ENCODE measurements at places on chromosomes 11 and 22. TPM values are rescaled to one million over a fixed set of nuclear protein-coding genes. Genes with fewer than 3 reads are reported as not detected.

DNA sequence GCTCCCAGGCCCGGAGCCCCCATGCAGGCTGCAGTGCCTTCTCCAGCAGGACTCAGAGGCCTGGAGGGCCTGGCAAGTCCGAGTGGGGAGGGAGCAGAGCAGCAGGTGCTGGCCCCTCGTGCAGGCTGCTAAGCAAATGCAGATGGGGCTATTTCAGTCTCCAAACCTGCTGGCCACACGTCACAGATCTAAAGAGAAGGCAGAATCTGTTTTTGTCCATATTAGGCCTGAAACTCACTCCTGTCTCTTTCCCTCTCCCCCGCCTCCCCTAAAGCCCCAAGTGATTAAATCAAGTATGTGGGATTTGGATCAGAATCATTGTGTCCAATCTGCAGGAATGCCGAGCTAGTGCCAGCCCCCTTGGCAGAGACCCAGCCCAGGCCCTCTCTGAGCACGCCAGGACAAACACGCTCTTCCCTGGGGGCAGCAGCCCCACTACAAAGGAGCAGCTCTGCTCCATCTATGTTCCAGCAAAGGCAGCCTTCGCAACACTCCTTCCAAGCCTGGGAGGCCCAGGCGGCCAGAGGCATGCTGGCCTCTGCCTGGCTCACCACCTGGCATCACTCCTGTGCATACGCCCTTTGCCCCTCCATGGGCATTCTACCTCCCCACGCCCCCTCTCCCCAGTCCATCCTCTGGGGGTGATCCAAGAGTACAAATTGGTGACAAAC lies 26.5 kb downstream of the RPL27A start:
- DNase-seq, result peak; percentile 92

DNA sequence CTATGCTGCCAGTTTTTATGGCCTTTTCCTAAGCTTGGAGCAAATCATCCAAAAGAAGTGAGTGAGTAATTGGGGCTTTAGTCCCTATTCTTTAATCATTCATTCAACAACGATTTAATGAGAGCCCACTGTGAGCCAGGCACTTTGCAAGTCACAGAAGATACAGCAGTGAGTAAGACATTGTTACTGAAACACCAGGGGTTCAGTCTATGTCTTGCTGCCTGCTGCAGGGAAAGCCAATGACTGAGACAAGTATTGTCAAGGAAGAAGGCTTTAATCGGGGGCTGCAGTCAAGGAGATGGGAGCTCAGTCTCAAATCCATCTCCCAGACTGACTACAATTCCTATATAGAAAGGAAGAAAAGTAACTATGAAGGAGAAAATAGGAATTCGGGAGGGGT lies 228.3 kb downstream of the FAM181B start:
- DNase-seq, result no peak

DNA sequence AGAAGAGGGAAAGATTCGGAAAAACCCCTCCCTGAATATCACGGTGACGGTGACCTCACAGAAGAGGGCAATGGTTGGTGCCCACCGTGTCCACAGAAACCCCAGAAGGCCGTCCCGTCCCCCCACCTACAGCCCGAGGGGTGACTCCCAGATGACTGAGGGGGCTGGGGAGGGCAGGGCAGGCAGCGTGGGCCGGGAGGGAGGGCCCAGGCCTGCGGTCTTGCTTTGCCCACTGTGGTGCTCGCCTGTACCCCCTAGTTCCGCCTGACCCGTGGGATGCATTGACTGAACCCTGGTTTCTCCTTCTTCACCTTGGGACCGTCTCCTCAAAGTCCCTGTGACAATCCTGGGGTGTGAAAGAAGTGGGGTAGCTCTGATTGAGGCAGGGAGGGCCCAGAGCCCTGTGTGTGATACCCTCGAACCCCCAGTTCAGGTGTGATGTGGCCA lies 526.7 kb downstream of the BRD1 start:
- DNase-seq, result peak; percentile 57

DNA sequence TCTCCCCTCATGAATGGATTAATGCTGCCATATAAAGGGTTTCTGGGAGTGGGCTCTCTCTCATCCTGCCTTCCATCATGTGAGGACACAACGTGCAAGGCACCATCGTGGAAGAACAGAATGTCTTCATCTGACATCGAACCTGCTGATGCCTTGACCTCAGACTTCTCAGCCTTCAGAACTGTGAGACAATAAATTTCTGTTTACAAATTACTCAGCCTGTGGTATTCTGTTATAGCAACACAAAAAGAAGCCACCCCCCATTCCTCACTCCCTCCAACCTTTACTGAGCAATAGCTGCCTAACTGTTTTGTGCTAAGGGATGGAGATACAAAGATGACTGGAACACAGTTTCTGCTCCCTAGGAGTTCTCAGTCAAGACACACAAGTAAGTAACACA lies 106.1 kb upstream of the PLET1 start:
- DNase-seq, result no peak

GRCh38 chr11:119489087-119489486 lies 66.1 kb upstream of the THY1 start:
- DNase-seq, result peak; percentile 66

DNA sequence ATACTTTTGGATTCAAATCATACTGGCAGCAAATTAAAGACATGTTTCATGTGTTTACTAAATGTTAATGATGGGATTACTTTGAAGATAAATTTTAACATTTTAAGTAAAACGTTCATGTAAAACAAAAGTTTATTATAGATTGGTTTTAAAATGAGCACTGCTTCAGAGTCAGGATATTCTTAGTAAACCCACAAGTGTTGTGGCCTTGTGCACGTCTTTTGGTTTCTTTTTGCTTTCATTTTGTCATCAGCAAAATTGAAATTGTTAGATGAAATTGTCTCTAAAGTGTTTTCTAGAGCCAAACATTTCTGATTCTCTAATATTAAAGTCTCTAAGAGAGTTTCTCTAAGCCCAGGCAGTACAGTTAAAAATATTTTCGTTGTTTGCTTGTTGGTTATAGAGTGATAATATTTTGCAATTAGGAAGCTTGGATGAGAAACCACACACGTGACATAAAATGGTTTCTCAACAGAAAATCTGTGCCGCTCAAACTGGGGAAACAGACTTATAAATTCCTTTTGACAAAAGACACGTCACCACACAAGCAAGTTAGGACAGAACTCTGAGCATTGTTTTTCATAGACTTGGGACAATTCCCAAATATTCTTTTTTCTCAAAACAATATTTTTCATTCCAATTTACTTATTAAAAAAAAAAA lies 164.4 kb downstream of the TEAD1 start:
- DNase-seq, result no peak

DNA sequence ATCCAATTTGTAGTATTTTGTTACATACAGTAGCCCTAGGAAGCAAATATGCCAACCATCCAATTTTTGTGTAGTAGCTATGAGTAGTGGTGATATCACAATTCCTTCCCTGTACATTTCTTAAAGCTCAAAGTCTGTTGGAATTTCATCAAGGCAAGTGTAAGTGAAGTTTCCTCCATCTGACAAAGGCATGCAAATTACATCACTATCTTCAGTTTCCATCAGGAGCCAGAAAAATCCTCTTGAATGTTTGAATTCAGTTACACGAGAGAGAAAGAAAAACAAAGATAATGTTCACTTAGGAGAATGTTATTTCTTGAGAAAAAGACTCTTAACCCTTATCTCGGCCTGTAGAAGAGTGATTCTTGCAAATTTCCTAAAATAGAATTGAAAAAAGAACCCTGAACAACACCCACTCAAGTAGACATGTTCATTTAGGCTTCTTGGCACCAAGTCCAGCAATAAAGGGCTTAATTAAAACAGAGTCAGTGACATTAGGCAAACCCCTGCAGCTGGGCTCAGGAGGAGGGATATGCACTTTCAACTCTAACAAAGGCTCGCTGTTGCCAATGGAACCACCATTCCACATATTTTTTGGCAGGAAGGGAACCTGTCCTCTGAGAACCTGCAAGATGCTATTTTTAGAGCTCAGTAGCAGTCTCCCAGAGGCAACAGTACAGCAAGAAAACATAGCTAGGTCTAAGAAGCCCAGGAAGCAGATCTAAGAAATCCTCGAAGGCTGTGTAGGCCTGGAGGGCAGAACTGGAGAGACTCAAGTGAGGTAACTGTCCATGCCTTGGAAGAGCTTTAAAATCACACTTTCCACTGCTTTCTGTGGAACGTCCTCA lies 144.6 kb downstream of the CCDC81 start:
- DNase-seq, result no peak

DNA sequence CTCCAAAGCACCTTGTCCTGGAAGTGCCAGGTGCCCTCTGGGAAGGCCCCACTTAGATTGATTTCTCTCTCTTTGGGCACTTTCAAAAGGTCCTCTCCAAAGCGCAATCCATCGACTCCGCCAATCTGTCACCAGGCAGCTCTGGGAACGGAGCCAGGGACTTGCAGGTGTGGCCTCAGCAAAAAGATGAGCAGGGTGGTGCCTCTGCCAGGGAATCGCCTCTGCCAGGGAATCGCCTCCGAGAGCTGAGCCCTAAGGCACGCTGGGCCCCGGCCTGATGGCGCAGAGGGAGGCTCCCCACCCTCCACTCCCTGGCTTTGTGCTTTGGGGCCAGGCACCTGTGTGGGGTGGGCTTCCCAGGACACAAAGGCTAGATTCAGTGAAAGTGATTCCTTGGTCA lies 1391.3 kb downstream of the TBC1D22A start:
- DNase-seq, result no peak

DNA sequence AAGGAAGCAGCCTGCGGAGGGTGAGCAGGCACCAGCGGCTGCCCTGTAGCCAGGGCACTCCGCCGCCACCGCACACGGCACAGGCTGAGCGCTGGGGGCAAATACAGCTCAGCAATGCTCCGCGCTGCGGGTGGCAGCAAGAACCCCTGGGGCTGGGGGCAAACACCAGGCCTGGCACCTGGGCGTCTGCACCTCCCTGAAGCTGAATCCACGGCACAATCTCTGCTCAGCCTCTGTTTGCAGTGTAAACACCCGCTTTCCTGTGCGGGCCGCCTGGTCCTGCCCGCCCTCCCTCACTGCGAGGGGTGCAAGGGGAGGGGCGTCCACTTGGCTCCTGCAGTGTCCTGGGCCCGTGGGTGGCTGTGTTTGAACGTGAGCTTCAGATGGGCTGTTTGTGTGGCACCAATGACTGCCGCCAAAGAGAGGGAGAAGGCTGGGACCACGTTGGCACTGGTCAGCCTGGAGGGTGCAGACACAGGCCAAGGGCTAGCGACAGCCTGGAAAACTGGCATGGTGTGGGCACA lies 14.8 kb upstream of the MPPED1 start:
- no peak for DNase-seq

GRCh38 chr11:2883979-2884815 lies 1.4 kb downstream of the CDKN1C start:
- DNase-seq, result no peak

- DNase-seq, result no peak
Measured at GRCh38 chr11:80519596-80520506, 1079.0 kb upstream of the TENM4 start.

- DNase-seq, result no peak
Measured at GRCh38 chr11:10778217-10778970, 27.3 kb downstream of the CTR9 start.

- no peak for DNase-seq
Measured at GRCh38 chr11:17013548-17014320, 480 bp downstream of the PLEKHA7 start.

DNA sequence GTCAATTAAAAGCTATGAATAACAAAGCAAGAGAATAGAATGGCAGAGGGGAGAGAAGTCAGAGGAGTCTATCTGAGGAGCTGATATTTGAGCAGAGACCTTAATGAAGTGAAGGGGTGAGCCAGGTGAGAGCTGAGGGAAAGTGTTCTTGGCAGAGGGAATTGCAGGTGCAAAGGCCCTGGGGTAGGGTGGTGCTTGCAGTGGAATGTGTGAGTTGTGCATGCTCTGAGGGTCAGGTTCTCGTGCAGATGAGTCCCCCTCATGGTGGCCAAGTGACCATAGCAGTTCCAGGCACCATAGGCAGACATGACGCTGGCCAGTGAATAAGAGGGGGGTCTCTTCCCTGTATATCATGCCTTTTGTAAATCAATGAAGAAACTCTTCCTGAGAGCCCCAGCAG lies 58.9 kb upstream of the ALX4 start:
- DNase-seq, result no peak

- no peak for DNase-seq
Measured at GRCh38 chr22:42236268-42236667, 34.2 kb downstream of the TCF20 start.

DNA sequence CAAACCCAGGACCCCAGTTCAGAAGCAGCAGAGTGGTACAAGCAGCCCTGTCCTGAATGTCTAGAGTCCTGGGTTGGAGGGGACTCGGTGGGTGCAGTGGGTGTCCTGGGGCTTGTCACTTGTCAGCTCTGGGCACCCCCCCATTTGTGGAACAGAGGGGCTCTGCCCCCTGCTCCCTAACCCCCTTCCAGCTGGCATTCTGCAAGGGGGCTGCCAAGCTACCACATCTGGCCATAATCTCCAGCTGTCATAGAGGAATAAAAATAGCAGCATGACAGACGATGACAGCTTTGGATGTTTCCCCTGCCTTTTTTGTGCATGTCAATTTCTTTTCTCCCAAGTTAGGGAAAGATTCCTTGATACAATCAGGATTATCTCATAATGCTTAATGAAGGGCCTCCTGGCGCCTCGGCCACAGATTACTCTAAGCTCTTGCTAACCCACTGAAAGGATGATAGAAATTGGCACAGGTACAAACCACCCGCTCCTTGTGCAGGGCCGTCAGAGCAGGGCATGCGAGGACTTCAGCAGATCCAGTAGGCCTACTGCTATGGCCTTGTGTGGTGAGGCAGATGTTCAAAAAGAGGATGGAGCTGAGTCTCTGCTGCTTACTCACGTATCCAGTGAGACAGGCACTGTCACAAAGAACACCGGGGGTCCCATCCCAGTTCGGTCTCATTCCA lies 83.0 kb downstream of the ISX start:
- no peak for DNase-seq

- no peak for DNase-seq
Measured at GRCh38 chr11:30938810-30939209, 352.7 kb upstream of the MPPED2 start.

DNA sequence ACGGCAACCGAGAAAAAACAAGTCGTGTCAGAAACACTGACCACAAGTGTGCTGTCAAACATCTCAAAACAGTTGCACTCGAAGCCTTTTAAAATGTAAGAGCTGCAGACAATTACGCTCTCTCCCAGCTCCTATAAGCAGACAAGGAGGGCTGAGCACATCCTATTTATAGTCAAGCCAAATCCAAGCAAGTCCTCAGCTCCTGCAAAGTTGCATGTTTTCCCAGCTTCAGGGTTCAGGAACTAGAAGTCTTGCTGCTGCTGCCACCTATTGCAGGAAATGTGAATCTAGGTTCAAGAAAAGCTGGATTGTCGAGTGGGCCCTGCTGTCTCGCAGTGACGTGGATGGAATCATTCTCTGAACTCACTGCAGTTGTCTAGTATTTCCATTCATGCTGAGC lies 15.5 kb downstream of the EFCAB6 start:
- DNase-seq, result peak; percentile 23

- no peak for DNase-seq
Measured at GRCh38 chr11:129894278-129895125, 876 bp downstream of the NFRKB start.

GNAZ gene
- total RNA-seq, result 2.9 TPM

FAM180B gene
- 0.52 TPM for total RNA-seq

NEFH gene
- 0.62 TPM for total RNA-seq

ALG8 gene
- 41.7 TPM for total RNA-seq

GRAP2 gene
- total RNA-seq, result not detected

TRPM5 gene
- total RNA-seq, result not detected

WT1 gene
- not detected for total RNA-seq

LSP1 gene
- total RNA-seq, result 26.9 TPM

KDM4F gene
- not detected for total RNA-seq
